ENCODE measurements at places on chromosomes 4 and X.

GRCh38 chr4:126445596-126445995, 1130.8 kb downstream of the FAT4 start:
- DNase-seq = no peak

DNA sequence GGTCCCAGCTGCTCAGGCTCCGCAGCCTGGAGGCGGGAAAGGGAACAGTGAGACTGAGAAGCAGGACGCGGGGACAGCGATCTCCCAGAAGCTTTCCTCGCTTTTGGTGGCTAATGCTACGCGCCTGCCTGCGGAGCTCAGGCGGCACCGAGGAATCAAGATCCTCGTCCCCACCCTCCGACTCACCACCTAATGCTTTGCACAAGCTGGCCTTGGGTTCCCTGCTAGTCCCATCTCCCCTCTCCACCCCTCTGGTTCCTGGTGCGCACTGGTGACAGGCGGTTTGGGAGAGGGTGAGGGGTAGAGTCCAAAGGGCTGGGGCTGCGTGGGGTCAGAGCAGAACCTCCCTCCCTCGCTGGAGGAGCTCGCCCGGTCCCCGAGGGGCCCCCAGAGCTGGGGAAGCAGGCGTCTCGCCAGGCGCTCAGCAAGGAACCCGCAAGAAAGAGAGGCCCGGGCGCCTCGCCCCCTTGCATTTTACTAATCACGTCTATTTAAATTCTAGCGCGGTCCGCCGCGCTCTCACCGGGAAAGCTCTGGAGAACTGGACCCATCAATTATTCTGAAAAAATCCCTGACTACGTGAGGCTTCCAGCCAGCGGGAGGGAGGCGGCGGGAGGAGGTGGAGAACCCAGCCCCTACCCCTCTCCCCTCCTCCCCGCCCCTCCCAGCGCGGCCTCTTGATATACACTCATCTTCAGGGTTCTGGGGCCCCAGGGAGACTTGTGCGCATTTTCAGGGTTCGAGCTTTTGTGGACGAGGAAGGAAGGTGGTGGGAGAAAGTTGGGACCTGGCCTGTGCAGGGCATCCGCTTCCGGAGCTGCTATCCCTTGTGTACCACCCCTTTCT, 9.1 kb downstream of the POU4F2 start:
- no peak for DNase-seq

DNA sequence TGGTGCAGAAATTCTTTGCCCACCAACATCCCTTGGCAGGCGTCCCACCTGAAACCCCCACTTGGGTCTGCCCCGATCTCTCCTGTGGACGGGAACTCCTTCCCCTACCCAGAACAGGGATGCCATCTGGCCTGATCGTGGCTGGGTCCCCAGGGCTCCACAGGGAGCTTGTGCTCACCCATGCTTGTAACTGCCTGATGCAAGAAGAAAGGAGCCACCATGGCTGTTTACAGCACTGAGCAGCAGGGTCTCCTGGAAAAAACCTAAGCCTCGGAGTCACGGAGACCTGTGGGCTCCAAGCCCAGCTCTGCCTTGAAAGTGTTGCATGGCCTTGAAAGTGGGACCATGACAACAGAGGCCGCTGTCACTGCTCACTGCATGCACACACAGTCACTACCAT, 101.5 kb upstream of the AFAP1 start:
- DNase-seq = no peak

DNA sequence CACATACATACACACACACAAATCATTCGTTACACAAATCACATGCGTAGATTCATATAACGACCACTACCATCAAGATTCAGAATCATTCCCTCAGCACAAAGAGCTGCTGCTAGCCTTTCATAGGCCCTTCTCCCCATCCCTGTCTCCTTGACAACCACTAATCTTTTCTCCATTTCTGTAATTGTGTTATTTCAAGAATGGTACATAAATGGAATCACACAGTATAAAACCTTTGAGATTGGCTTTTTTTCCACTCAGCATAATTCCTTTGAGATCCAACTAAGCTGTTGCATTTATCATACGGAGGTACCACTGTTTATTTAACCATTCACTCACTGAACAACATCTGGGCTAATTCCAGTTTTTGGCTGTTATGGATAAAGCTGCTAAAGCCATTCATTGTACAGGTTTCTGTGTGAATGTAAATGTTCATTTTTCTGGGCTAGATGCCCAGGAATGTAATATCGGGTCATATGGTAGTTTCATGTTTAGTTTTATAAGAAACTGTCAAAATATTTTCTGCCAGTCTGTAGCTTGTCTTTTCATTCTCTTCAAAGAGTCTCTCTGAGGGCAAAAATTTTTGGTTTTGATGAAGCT, 64.1 kb downstream of the USP11 start:
- DNase-seq = no peak

DNA sequence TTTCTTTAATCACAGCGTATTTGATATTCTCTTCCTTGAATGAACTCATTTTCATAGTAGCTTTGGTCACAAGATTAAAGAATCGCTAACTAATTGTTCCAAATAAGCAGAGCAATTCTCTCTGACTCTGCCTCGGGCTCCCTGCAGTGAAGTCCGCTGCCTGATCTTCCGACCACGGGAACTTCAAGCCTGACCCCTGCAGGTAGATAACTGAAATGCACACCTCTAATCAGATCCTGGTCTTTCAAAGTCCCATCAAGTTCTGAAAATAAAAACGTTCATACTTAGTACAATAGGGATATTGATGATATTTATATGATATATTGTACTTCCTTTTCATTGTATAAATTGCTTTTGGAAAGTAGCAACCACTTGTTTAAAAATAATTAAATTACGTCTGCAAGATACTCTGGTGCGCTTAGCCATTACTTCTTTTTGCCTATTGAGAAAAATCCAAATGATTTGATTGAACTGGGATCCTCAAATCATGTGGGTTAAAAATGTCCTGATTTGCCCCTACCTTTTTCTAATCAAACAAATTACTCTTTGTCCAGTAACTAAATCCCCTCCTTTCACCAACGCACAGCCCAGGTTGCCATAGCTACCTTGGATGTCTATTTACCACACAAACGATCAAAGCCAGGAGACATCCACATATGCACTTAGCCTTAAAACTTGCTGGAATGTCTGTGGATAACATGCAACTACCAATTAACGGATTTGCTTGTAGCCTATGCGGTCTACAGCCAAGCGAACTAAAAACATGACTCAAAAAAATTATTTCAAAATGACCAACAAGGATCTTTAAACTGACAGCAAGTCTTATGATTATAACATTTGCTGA, 4.2 kb downstream of the MID1 start:
- peak; percentile 26 for DNase-seq

DNA sequence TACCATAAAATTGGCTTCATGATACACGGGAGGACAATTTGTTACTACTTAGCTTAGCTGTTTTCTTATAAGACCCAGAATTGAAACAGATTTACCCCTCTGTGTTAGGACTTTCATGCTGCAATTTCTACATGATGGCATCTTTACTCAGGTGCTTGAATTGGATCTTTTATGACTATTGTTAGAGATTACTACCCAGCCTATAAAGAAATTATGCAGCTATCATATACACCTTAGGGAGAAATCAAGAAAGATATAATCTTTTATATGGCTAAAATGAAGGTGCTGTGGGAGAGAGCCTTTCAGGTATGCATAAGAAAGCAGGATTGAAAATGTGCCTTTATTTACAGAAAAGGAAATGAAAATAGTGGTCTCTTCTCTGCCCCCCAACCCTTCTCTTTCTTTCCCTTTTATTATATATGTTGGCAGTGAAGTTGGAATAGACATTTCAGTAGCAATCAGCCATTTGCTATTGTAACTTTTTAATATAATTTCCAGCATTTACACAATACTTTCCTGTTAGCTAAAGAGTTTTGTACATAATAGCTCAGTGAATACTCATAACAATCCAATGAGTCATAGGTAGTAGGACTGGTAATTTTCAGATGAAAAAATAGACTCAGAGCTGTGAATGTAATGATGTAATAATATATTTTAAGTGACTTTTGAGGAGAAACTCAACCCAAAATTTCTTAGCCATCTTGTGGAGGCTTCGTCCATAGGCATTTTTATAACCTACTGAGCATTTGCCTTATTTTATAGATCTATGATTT, 311.8 kb downstream of the ADGRL3 start:
- DNase-seq = no peak

GRCh38 chr4:188783606-188784160, 644.4 kb downstream of the TRIML1 start:
- DNase-seq = no peak

DNA sequence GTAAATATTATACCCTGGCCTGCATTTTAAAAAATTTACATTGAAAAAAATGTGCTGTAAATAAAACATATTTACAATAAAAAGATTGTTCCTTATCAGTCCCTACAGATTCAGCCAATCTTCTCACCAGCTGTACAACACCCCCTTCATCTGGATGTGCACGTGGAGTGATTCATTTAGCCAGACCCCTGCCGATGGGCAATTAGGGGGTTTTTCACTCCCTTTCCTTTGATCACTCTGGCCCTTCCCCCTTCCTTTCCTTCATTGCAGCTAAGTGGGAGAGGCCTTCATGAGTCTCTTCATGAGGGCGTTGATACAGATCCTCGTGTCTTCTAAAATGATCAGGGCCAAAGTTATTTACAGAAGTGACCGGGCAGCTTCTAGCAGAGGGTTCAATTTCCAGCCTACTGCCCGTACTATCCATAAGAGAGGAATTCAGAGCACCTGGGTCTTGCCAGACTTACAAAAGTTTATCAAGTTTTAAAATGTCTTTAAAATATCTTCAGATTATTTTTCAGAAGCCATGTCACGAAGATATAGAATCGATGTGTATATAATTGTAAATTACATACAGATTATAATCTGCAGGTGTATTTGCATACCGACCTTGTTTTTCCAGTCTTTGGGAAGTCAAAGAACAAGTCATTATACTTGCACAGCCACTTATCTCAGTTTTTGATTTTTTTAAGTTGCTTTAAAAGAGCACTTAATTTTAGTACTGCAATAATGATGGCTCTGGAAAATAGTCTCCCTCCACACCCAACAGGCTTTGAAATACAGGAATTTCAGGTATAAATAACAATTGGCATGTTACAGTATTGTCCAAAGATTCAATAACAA, 21.4 kb upstream of the RASL11B start:
- DNase-seq = no peak

DNA sequence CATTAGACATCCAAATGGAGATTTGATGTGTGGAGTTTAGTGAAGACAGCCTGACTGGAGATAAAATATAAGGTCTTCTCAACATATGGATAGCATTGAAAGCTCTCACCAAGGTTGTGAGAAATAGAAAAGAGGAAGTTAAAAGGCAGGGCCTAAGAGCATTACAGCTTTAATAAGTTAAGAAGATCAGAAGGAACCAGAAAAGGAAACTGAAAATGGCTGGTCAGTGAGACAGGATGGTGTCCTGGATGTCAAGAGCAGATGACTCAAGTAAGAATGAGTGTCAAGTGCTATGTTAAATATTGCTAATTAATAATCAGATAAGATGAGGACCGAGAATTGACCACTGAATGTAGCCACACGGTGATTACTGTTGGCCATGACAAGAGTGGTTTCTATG, 642.9 kb downstream of the STPG2 start:
- no peak for DNase-seq

GRCh38 chrX:65994519-65995506, 45.1 kb downstream of the VSIG4 start:
- DNase-seq = no peak

- peak; percentile 16 for DNase-seq
These were observed 266.8 kb downstream of the C4orf33 start for GRCh38 chr4:129362691-129363274.

DNA sequence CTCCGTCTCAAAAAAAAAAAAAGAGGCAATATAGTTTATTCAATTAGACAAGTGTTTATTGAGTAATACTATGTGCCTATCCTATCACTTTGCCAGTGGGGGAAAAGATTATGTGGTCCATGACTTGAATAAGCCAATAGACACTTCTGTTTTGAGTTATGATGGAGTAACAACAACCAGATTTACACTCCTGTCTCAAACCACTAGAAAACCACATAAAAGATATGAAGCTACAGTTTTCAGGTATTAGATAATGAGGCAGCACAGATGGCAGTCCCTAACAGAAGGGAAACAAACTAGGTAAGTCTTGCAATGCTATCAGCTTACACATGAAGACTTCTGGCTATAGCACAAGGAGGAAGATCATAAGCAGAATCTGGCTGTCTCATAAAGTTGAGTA, 22.5 kb downstream of the NFXL1 start:
- DNase-seq = no peak

DNA sequence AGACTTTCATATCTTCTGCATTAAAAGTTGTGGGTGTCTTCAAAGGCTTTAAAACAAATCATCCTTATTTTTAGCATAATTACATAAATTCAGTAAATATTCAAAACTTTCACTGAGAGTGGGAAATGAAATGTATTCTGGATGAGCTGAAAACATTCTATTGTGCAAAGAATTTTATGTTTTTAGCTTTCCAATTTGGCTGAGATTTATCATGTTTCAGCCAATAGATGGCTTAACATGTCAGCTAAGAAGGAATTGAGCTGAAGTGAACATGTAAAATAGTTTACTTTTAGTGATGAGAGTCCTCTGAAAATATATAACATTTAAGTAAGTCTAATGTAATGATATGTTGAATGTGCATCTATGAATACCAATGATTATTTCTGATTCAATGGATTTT, 213.5 kb upstream of the GIMD1 start:
- no peak for DNase-seq

DNA sequence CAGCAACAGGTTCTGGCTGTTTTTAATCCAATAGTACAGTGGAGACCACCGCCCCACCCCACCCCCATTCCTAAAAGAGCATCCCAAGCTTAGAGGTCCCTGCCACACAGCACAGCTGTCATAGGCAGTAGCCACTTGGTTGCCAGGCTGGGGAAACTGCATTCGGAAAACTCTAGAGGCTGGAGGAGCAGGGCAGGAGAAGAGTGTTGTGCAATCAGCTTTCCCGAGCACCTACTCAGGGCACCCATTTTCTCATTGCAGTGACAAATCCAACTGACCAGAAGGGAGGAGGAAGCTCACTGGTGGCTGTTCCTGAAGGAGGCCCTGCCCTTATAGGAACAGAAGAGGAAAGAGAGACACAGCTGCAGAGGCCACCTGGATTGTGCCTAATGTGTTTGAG, 1.1 kb downstream of the CXCL1 start:
- no peak for DNase-seq

- no peak for DNase-seq
These were observed 289.8 kb downstream of the ARHGAP10 start for GRCh38 chr4:148021686-148022085.

- DNase-seq = no peak
These were observed 259.2 kb downstream of the PCDH7 start for GRCh38 chr4:30979402-30979801.

- DNase-seq = no peak
These were observed 599.7 kb downstream of the ARAP2 start for GRCh38 chr4:35644591-35644990.

GRCh38 chr4:145315811-145316225, 135.4 kb upstream of the OTUD4 start:
- DNase-seq = no peak

DNA sequence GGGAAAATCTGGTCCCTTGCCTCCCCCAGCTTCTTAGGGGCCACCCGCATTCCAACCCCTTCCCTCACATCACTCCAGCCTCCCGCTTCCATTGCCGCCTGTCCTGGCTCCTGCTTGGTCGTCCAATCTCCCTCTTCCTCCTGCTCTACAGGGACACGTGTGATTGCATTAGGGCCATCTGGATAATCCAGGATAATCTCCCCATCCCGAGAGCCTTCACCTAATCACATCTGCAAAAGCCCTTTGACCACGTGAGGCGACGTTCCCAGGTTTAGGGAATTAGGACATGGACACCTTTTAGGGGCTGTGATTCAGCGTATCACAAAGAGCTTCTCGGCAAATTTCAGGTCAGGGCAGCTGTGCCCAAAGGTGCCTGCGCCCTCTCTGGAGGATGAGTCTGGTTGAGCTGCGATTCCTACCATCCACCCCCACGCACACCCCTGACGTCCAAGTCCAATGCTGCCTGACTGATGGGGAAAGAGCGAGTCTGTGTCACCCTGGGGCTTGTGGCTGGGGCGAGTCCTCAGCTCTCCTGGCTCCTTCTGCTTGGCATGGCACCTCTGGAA, 104.6 kb downstream of the PSAPL1 start:
- no peak for DNase-seq
